ENCODE measurements at places on chromosomes 1 and 21.

DNA sequence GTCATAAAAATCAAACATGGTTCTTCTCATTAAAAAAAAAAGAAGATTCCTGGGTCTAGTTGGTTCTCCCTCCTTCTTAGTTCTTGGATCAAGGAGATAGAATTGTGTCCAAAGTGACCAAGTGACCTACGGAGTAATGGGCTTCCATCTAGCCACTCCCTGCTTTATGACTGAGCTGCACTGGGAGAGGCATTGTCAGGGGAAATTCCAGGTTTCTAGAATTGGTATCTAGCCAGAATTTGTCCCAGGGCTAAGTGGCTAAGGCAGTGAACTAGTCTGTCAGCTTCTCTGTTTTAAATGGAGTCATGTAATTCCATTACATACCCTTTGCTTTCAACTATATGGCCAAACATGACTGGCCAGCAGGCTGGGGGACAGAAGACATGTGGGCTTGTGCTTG is 40.1 kb upstream of the ERG start:
- DNase-seq = no peak

GRCh38 chr1:164841702-164842465 is 282.9 kb downstream of the PBX1 start:
- DNase-seq = no peak

DNA sequence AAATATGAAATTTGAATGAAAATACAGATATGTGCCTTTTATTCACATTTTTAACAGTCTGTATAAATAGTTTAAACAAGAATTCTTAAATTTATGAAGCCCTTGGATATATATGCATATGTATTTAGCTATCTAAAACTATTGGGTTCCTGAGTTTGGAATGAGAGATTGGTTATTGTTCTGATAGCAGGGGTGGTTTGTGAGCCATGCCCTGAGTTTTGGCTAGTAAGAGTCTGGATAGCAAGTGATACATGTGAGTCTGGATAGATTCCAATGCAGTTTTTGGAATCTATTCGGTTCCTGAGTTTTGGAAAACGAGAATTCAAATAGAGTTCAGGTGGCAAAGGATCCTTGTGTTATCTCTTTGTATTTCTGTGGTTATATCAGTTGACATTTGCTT is 2.8 kb downstream of the MAN1A2 start:
- DNase-seq = no peak

GRCh38 chr1:213104604-213105003 is 53.6 kb downstream of the RPS6KC1 start:
- DNase-seq = no peak

GRCh38 chr1:145729196-145729595 is 9.9 kb downstream of the CD160 start:
- DNase-seq = no peak

GRCh38 chr1:78210175-78210574 is 164.4 kb downstream of the GIPC2 start:
- DNase-seq = no peak

- DNase-seq = no peak
Observed at GRCh38 chr1:165847486-165847885, 20.1 kb downstream of the UCK2 start.

DNA sequence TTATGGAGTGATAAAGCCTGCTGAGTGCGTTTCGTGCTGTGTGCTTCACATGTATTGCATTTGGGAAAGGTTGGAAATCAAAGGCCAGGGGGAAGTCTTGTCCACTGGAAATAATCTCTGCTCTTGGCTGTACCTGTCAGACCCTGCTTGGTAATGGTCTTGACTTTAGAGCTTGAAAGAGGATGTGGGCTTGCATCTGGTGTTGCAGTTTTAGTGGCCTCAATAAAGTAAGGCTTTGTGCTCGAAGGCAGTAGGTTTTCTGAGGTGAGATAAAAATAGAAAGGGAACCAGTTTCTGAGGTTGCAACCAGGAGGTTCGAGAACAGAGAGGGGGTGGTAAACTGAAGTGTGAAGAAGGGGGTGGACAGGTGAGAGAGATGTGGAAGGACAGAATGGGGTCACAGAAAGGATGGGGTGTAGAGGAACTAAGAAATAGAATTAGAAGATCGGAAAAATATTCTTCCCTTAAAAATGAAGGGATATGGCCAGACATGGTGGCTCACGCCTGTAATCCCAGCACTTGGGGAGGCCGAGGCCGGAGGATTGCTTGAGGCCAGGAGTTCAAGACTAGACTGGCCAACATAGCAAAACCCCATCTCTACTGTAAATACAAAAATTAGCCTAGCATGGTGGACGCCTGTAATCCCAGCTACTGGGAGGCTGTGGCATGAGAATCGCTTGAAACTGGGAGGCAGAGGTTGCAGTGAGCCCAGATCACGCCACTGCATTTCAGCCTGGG is 1.5 kb downstream of the S100PBP start:
- DNase-seq = peak; percentile 25

DNA sequence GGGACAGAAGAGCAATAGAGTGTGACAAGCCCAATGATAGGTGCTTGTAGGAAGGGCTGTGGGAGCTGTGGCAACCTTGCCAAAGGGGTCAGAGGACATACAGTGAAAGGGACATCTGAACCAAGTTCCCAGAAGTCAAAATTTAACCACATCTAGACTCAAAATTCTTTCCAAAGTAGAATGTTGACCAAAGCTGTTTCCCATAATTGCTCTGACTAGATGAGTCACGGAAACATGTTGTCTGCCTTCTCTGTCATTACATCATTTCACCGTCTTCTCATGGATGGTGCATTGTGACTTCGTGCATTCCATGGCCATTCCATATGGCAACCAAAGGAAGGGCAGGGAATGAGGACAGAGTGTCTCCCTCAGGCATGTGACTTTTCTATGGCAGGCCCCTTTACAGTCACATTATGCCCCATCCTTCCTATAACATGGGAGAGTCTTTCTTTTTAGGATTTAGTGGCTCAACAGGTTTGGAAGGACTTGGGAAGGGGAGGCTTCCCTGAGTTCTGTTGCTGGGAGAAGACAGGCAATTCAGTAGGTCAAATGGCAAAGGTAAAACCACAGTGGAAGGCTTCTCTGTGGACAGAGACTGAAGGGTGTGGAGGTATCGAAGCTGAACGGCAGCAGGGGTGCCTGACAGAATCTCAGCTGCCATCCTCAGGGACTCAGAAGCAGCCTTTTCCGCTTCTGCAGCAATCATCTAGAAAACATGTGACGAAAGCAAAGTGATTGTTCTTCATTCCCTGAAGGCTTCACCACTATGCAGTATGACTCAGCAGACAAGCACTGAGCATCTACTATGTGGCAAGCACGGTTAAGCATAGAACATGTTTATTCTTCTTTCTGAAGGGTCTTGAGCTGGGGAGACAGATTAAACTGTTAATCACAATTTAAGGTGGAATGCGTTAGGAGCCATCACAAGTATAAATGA is 24.7 kb downstream of the NPHS2 start:
- no peak for DNase-seq

- peak; percentile 40 for DNase-seq
Observed at GRCh38 chr1:37338658-37339057, 135.7 kb upstream of the ZC3H12A start.

DNA sequence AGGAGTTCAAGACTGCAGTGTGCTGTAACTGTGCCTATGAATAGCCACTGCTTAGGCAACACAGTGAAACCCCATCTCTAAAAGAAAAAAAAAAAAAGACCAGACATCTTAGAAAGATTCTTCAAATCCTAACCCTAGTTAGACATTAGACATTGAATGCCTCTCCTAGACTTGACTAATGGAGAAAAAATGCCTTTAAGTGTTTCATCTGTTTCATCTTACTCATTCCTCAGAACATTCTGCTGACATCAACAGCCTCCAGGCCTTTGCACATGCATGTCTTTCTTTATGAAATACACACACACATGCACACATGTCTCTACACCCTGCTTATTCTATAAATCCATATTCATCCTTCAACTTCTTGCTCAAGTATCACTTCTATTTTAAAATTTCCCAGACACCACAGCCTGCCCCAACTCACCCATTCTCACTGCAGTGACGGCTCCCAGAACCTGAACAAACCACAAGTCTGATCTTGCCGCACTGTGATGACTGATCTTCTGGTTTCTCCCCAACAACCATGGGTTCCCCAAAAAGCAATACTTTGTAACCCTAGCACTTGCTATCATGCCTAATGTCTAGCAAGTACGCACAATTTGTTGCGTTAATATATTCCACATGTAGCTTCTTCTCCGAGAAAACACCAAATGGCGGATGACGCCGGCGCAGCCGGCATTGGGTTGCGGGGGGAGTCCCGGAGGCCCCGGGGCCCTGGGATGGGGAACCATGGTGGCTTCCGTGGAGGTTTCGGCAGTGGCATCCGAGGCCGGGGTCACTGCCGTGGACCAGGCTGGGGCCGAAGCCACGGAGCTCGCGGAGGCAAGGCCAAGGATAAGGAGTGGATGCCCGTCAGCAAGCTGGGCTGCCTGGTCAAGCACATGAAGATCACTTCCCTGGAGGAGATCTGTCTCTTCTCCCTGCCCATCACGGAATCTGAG is 37.4 kb downstream of the LRRC52 start:
- DNase-seq = no peak
